ENCODE measurements at places on chromosomes 3 and 15. TPM values are rescaled to one million over a fixed set of nuclear protein-coding genes. Genes with fewer than 3 reads are reported as not detected.
A peak's percentile ranks its signal among the peaks of the same experiment; 100 is the strongest.

DNA sequence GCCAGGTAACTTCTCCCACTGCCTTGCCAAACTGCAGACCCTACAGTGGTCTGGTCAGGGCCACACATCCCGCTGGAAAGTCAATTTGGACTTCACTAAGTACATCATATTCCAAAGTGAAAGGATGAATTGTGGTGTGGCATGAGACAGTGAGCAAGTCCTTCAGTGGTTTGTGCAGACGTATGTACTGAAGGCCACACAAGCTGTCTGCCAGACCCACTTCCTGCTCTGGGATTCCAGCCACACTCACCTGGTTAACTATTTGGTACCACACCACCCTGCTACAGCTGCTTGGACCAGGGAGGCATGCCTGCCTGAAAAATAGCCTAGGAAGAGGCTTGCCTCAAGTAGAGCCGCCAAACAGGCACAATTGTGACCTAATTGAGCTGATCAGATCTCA, 94.1 kb upstream of the STRIT1 start:
- DNase-seq, result no peak

DNA sequence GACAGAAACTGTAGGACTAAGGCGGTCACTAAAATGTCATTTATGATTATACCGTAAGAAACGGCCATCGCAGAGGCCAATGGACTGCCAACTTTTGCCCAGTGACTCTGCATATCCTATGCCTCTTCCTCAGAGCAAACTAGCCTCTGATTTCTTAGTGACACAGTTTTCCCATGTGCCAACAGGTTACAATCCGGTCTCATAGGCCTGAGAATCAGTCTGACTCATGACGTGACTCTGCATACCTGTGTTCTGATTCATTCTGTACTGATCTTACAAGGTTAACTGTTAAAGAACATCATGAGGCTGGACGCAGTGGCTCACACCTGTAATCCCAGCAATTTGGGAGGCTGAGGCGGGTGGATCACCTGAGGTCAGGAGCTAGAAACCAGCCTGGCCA, 17.8 kb downstream of the RUBCN start:
- DNase-seq, result no peak

DNA sequence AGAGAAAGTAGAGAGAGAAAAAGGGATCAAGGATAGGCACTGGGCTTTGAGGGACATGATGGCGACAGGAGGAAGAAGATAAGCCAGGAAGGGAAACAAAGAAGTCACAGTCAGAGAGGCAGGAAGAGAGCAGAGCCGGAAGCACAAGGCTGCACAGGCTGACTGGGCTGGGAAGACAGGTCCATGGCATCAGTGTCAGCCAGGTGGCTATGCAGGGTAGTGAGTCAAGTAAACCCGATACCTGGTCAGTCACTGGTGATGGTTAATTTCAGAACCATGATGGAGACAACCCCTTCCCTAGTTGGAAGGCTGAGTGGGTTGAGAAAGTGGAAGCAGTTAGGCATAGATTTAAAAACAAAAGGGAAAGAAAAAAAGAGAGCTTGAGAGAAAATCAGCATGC, 203.8 kb downstream of the EPHB1 start:
- no peak for DNase-seq

GRCh38 chr3:193387596-193387995, 9.0 kb upstream of the ATP13A5 start:
- no peak for DNase-seq

DNA sequence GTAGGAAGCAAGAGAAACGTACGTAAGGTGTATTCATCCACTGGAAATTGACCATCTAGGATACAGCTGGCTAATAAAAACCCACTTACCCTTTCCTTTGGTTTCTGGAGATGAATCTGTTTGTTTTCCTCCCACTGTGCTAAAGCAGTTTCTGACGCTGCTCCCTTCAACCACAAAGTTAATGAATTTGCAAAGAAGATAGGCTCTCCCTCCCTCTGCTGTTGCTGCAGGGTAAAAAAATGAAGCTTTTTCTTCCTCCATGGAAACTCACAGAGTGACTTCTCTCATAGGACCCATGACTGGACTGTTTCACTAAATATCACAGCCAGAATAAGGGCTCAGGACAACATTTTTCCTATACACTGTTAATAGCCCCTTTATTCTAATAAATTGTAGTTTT, 172.1 kb upstream of the LRRN1 start:
- no peak for DNase-seq

DNA sequence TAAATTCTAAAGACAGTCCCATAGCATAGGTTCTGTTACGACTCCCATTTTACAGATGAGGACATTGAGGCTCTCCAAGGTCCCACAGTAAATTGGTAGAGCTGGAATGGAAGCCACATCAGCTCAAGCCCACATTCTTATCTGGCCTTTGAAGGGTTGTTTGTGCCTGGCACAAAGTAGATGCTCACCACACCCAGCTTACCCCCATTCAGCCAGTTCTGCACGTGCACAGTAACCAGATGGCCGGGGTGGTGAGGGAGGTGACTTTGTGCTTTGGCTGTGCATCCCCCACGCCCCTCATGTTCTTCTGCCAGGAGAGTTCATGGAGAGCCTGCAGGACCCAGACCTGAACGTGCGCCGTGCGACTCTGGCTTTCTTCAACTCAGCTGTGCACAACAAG, 16.2 kb downstream of the RPL32 start:
- no peak for DNase-seq

DNA sequence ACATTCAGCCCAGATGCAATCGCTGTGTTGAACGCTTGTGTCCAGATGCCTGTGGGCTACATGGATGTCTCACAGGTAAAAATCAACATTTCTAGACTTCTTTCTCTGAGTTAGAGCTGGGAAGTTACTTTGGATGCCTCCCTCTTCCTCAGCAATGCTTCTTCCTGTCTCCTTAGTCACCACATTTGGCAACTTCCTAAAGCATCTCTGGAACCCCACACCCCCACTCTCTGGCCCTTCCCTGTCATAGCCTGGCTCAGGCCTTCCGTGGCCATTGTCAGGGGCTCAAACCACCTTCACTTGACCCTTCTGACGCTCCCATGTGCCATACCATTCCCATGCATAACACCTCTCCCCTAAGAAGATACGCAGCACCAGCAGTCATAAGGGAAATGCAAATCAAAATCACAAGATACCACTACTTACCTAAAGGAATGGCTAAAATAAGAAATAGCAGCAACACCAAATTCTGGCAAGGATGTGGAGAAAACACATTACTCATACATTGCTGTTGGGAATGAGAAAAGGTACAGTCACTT, 21.6 kb upstream of the RGMA start:
- DNase-seq, result no peak

DNA sequence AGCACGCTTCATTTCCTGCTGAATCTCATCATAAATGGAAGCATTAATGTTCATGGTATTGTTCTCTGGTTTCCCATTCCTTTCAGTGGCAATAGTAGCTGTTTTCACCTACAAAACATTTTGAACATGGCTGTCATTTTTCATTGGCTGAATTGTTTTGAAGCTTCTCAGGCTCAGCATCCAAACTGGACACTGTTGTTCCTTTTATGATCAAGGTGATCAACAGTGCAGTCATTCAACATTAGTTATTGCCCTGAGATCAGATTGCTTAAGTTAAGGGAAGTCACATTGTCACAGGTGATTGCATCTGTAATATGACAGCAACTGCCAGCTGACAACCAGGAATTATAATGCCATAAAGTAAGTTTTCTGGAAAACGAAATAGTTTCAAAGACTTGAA, 46.9 kb downstream of the SATB1 start:
- DNase-seq, result no peak

GRCh38 chr3:132407025-132407424, 10.3 kb upstream of the DNAJC13 start:
- DNase-seq, result no peak

DNA sequence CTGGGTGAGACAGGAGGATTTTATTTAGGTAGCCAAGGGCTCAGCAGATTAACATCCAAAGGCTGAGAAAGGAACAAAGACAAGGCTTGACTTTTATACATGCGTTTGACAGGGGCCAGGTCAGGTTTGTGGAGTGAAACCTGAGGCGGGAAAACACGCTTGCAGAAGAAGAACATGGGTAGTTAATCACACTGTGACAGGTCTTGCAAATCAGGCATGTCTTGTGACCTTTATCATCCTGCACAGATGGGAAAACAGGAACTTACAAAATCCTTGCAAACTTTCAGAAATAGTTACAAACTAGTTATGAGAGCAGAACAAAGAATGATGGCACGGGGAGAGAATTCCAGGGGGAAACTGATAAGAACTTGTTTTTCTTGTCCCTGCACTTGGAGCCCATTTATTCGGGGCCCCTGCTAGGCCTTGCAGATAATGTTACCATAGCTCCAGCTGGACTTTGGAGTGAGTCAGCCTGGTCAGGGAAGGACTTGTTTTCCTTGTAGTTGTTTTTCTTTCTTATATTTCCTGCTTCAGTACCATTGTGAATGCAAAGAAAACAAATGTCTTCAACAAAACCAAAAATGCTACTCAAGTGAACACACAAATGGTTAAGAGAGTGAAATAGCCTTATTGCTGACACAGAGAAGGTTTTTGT, 965.9 kb upstream of the ROBO1 start:
- peak; percentile 31 for DNase-seq

DNA sequence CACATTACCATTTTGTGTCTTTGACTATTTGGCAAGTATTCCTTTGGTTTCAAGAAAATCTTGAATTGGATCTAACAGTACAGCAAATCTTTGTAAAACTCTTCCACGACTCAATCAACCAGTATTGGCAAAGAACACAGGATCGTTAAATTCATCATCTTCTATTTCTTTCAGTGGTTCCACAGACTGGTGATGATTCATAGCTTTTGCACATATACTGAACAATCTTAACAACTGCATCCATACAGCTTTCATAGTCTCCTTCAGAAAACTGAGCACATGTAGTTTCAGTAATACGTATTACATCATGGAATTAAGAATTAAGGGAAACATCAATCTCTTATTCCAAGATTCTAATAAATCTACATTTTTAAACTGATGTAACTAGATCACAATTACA, 91.6 kb upstream of the LIPC start:
- DNase-seq, result no peak

GRCh38 chr3:67529337-67529736, 125.1 kb downstream of the SUCLG2 start:
- DNase-seq, result no peak

GRCh38 chr15:56325186-56325585, 40.0 kb upstream of the TEX9 start:
- DNase-seq, result no peak

DNA sequence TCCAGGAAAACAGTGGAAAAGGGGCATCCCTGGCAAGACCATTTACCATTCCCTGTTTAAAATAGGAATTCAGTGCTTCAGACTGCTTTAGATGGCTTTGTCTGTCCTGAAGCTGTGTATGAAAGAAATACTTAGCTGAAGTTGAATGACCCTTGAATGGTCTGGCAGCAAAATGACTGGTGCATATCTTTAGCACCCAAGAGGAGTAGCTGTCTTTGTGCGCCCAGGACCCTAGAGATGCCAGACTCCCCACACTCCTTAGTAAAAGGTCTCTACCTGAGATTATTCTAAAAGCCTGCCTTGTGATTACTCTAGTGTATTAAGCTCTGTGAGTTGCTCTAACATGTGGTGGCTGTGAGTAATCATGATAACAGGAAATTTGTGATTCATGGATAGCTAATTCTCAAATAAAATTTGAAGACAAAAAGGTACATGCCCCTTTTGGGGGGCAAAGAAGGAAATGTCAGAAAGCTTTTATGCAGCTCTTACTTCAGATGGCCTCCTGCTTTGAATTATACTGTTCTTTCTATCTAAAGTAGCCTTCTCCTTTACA, 3.2 kb downstream of the MAPKBP1 start:
- no peak for DNase-seq

GRCh38 chr3:177337541-177338331, 140.5 kb upstream of the TBL1XR1 start:
- DNase-seq, result no peak

DNA sequence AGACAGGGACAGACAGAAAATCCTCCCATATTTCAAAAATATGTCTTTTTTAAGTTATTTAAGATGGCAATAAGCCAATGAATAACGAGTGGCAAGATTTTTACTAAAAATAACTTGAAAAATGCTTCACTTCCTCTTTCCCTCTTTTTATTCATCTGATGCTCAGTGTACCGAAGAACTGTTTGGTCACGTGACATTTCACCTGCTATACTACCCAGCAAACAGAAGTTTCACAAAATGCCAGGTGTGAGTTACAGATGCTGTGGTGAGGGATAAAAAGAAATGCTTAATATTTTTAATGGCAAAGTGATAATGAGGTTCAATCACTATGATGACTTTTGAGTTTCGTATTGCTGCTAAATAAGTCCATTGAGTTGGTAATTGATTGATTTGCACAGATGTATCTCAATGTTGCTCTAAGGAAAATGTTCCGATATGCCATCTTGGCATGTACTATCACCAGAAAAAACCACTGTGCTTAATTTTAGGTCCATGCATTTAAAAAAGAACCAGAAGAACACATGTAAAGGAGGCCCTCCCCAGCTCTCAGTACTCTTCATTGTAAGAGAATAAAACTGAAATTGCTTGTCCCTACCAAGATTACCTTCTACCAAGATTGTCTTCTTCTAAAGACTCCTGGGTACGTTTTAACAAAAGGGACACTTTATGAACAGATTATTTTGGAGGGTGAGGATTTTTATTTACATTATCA, 26.0 kb upstream of the SEC62 start:
- DNase-seq, result no peak

DNA sequence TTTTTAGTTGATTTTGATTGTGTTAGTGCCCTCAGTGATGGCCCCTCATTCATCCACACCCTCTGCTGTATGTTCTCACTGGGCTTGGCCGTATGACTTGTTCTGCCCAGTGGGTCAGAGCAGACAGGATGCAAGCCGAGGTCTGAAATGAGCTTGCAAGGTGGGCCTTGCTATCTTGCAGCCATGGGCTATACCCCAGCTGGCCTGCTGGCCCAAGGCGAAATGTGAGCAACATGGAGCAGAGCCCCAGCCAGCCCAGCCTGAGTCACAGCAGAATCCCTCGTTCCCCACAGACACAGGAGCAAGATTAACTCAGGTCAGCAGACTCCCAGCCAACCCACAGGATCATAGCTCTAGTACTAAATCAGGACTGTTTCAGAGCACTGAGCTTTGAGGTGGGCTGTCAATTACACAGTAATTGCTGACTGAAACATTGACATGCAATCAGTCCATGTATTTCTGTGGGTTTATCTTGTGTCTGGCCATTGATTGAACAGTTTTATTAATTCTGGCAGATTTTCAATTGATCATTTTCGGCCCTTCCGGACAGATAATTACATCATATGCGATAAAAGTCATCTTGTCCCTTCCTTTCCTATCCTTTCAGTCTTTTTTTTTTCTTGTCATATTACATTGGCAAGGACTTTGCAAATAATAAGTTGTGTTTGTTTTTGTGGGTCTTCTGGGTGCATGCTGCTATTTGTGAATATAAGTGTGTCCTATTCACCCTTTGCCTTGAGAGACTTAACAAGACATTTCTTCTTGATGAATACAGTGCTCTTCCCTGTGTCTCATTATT, 27.1 kb downstream of the KLF15 start:
- no peak for DNase-seq

- DNase-seq, result no peak
Observed at GRCh38 chr3:49511639-49512038, 41.6 kb downstream of the DAG1 start.

- no peak for DNase-seq
Observed at GRCh38 chr3:42476225-42477125, 26.0 kb upstream of the VIPR1 start.

Gene A4GNT
- not detected for total RNA-seq

Gene SLC22A13
- 0.58 TPM for total RNA-seq

Gene MANF
- total RNA-seq, result 34.7 TPM

Gene WDR5B
- 8.1 TPM for total RNA-seq

Gene NEK11
- total RNA-seq, result 26.0 TPM

Gene LRRN1
- total RNA-seq, result 18.2 TPM

Gene LTF
- 3.3 TPM for total RNA-seq

Gene ALDH1A2
- 36.0 TPM for total RNA-seq

All from urinary bladder (tissue), 4 donors.